CD4-positive, alpha-beta T cell treated with Interferon gamma for 1 hour (primary cell): ENCODE measurements at places on chromosomes 5 and 9.

- no peak for DNase-seq
Observed at GRCh38 chr5:108437425-108437824, 55.5 kb upstream of the FBXL17 start.

- no peak for DNase-seq
Observed at GRCh38 chr9:69136779-69137178, 37.3 kb upstream of the TJP2 start.

- DNase-seq: no peak
Observed at GRCh38 chr5:67496051-67496450, 299.5 kb upstream of the CD180 start.

DNA sequence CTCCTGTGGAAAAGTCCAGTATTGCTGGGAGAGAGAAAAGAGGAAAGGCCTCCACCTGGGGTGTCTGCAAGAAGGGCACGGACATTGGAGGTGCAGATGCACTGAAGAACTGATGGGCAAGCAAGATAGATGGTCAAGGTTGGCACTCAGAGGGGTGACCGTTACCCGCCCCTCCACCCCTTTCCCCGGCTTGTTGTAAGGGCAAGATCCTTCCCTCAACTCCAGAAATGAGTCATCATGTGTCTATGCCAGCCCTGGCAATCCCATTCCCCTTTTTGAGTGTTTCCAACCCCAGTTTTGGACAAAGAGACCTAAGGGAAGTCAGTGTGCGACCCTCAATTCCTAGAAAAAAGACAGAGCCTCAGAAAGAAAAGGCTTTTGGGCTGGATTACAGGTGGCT, 34.9 kb upstream of the ATP6V1G1 start:
- no peak for DNase-seq

DNA sequence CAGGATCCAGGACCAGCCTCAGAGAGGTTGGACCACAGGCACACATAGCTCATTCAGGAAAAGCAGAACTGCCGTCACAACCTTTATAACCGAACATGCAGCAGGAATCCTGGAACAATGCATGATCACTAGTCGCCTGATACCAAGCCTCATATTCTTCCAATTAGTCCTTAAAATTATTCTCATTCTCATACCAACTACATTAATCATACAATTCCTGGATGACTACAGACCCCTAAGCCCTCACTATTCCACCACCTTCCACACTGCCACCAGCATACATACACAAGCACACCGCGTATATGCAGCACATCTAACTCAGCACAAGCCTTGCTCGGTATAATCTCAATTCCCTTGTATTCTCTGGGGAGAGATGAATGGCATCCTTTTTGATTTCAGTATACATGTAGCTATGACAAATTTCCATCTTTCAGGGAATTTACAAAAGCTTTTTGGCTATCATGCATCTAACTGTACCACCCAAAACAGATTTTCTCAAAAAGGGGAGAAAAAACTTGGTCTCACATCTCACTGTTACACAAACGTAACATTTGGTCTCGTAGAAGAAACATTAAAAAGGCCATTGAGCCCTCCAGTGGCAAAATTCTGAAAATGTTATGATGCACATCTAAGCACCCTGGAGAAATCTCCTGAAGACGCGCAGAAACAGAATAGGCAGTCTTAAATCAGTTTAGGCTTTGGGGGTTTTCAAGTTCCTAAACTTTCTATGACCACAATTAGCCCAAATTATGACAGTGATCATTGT, 46.2 kb downstream of the MCTP1 start:
- no peak for DNase-seq

DNA sequence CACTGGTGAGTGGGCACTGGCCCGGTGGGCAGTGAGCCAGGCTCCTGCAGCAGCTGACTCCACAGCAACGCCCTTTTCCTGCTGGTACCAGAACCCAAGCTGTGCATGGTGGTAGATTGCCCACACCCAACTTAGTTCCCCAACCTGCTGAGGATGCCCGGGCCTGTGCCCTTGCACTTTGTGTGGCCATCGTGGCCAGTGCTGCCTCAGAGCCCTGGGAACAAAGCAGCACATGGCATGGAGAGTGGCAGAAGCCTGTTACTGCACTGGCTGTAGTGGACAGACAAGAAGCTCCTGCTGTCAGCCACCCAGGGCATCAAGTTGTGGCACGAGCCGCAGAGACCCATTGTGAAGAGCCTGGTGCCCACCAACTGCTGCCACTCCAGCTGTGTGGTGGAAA, 612.9 kb downstream of the DNAH5 start:
- no peak for DNase-seq

DNA sequence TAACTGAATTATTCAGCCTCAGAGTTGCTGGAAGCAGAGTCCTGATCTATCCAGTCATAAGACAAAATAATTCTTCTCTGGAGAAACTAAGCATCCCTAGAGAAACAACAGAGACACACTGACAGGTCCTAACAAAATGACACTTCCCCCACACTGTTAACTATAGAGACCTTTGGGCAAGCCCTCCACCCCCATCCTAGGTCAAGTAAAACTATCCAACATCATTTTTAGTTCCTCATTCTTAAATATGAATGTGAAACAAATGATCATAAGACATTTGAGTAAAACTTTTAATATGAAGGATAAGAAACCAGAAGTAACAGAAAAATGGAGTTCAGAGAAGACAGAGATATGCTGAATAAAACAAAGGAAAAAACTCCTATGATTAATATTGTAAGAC, 30.9 kb downstream of the CNTLN start:
- DNase-seq: no peak

GRCh38 chr9:8401961-8402705, 602.6 kb upstream of the DMAC1 start:
- DNase-seq: no peak

GRCh38 chr5:17327048-17327625, 109.7 kb downstream of the BASP1 start:
- no peak for DNase-seq

DNA sequence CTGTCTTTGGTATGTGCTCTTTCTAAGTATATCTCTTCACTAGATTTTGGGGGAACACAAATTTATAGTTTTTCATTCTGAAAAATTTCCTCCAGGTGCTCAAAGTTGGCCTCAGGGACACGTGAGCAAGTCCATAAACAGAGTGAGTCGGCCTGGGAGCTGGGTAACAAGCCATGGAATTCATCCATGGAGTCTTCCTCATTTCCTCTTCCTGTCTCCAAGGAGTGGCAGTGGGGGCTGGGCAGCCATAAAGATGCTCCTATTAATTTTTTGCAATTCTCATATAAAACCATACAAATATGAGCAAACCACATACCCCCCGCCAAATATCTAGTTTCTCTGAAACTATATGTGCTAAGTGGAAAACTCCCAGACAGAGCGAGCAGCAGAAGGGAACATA, 136.6 kb upstream of the OTULINL start:
- DNase-seq: no peak

GRCh38 chr9:71758277-71758676, 10.0 kb downstream of the CEMIP2 start:
- no peak for DNase-seq

DNA sequence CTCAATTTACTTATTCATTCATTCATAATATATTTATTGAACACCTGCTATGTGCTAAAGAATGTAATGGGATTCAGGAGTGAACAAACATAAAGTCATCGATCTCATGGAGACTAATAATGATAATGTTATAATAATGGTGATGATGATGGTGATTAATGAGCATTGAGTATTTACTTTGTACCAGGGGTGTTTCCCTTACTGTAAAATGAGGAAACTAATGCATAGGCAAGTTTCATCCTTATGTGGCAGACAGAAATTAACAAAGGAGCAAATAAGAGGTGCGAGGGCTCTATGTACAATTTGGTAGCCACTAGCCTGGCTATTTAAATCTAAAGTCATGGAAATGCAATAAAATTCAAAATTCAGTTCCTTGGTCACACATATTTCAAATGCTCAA, 11.1 kb upstream of the LCP2 start:
- no peak for DNase-seq

DNA sequence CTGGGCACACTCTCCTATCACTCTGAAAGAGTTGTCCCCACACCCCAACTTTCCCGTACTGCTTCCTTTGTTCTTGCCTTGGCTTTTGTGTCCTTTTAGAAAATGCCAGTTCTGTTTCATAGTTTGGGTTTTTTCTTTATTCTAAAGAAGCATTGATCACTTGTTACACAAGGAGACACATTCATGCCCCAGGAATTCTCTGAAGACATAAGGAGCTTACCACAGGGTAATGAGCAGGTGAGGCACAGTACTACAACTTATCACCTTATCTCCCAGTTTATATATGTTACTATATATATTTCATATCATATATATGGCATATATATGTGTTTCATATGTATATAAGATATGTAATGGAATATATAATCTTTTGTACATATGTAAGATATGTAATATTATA, 6.5 kb upstream of the SSBP2 start:
- no peak for DNase-seq
